Stimulated activated CD8-positive, alpha-beta memory T cell treated with anti-CD3 and anti-CD28 coated beads, Interleukin-4, amount 100 ng/mL, for 1 hour (primary cell): ENCODE measurements at places on chromosomes 5 and 9.

DNA sequence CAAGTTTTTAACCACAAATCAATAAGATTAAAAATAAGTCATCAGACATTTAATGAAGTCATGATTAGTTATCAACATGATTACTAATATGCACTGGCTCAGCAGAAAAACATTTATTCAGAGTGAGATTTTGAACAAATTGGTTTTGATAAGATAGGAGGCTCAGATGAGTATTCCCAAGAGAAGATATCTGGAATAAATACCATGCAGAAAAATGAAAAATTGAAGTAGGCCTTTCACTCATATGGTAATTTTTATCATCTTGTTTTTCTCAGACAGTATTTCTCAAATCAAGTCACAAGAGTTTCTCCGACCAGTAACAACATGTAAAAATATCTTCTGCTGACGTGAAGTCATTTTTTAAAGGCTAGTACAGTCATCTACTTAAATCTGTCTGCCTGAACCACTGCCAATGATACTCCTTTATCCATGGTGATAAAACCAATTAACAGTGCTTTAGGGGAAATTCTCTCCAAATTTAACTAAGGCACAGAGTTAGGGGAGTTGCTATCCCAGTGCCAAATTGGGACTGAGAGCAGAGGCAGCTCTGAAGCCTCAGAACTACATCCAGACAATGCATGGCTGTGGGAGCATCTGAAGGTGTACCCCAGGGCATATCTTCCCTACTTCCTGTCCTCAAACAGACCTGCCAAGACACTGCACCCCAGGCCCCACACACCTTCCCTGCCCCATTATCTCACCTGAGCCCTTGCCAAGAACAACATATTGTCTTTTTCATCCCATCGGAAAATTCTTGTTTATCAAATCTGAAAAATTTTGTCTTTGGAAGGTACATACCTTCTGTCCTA, 105.5 kb upstream of the TSLP start:
- no peak for DNase-seq

DNA sequence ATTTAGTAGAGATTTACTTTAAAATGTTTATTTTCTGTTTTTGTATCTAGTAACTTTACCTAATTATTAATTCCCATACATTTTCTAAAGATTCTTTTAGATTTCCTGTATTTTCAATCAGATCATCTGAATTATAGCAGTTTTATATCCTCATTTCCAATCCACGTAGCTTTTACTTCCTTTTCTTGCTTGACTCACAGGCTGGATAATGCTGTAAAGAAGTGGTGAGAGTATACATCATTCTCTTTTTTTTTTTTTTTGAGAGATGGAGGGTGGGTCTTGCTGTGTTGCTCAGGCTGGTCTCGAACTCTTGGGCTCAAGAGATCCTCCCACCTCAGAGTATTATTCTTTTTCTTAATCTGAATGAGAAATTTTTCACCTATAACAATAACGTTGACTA, 11.2 kb upstream of the SETX start:
- DNase-seq: no peak

- DNase-seq: no peak
These were observed 6.5 kb downstream of the TRAF1 start for GRCh38 chr9:120919843-120920805.

DNA sequence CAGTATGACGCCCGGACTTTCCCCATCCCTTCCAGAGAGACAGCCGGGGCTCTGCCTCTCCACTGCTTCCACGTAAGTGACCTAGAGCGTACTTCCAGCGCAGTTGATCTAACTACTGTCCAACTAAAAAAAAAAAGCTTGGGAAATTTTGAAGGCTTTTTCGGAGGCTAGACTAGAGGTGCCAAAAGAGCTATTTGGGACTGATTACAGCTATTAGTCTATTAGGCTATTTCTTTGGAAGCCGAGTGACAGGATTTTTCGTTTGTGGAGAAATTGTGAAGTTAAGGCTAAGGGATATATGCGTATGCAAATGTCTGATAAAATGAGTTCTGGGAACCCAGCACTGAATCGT, 1.5 kb downstream of the CCNO start:
- DNase-seq: no peak

DNA sequence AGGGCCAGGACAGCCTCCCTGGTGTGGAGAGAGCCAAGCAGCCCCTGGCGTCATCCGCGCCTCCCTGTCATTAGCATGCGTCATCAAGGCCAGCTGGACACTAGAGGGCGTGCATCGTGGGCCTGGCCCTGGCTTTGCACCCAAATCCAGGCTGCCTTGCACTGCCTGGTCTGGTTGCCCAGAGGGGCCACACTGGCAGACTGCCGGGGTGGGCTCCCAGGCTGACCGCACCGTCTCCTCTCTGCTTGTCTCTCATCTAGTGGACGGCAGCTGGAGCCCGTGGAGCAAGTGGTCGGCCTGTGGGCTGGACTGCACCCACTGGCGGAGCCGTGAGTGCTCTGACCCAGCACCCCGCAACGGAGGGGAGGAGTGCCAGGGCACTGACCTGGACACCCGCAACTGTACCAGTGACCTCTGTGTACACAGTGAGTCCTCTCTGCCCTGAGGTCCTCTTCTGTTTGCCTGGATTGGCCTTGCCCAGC, 29.0 kb downstream of the HK3 start:
- DNase-seq: no peak

DNA sequence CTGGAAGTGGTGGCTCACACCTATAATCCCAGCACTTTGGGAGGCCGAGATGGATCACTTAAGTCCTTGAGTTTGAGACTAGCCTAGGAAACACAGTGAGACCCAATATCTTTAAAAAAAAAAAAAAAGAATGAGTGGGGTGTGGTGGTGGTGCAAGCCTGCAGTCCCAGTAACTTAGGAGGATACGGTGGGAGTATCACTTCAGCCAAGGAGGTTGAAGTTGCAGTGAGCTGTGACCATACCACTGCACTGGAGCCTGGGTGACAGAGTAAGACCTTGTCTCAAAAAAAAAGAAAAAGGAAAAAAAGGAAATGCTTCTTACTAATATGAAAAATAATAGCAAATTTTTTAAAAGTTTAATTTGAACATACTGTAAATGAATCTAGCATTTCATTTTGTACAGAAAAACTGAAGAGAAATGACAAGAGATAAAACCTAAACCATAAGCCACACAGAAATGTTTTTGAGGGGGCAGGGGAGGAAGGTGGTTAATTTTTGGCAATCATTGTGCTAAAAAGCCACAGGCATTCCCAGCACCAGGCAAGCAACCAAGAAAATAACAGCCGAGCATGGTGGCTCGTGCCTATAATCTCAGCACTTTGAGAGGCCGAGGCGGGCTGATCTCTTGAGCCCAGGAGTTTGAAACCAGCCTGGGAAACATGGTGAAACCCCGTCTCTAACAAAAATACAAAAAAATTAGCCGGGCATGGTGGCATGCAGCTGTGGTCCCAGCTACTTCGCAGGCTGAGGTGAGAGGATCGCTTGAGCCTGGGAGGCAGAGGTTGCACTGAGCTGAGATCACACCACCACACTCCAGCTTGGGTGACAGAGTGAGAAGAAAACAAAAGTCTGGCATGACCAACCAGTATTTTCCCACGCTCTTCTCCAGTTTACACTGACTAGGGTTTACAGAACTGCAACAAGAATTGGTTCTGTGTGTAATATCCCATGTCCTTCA, 114.5 kb upstream of the NR5A1 start:
- no peak for DNase-seq

- DNase-seq: no peak
These were observed 104.4 kb downstream of the FRMD3 start for GRCh38 chr9:83433846-83434245.

GRCh38 chr5:82798676-82799075, 278.5 kb downstream of the TMEM167A start:
- no peak for DNase-seq

GRCh38 chr5:65813174-65813573, 91.2 kb downstream of the NLN start:
- DNase-seq: no peak

- no peak for DNase-seq
These were observed 82.1 kb downstream of the C9orf152 start for GRCh38 chr9:110125763-110126351.

DNA sequence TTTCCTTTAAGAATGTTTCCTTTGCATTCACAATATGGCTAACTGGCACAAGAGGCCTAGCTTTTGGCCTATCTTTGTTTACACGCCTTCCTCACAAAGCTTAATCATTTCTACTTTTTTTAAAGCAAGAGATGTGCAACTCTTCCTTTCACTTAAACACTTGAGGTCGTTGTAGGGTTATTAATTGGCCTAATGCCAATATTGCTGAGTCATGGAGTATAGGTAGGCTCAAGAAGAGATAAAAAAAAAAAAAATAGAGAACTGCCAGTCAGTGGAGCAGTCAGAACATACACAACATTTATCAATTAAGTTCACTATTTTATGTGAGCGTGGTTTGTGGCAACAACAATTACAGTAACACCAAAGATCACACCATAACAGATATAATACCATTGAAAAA, 5.9 kb downstream of the FKBP15 start:
- DNase-seq: no peak

- no peak for DNase-seq
These were observed 178.1 kb upstream of the CDH9 start for GRCh38 chr5:27216367-27216950.
